Dermis blood vessel endothelial cell (primary cell): ENCODE measurements at places on chromosomes 6 and 20. TPM values are rescaled to one million over a fixed set of nuclear protein-coding genes. Genes with fewer than 3 reads are reported as not detected.

The ADGB gene
- not detected in 2 replicates for total RNA-seq

The MAD2L1BP gene
- total RNA-seq = 38.5 and 51.9 TPM in 2 replicates

The DSN1 gene
- total RNA-seq = 24.7 and 27.0 TPM in 2 replicates

The BAG2 gene
- total RNA-seq = 1.5 and 2.0 TPM in 2 replicates

The BPI gene
- total RNA-seq = not detected in 2 replicates

The WASF1 gene
- total RNA-seq = 11.4 and 22.0 TPM in 2 replicates

The SLC17A1 gene
- 0.05 TPM in 1 of 2 replicates, not detected in the other for total RNA-seq

The RRAGD gene
- total RNA-seq = 0.51 and 1.2 TPM in 2 replicates

The L3MBTL1 gene
- total RNA-seq = 2.4 and 8.2 TPM in 2 replicates
